ENCODE measurements at places on chromosomes 12 and 14.

GRCh38 chr14:73887318-73887616, 608 bp downstream of the ZNF410 start:
- no peak for DNase-seq

DNA sequence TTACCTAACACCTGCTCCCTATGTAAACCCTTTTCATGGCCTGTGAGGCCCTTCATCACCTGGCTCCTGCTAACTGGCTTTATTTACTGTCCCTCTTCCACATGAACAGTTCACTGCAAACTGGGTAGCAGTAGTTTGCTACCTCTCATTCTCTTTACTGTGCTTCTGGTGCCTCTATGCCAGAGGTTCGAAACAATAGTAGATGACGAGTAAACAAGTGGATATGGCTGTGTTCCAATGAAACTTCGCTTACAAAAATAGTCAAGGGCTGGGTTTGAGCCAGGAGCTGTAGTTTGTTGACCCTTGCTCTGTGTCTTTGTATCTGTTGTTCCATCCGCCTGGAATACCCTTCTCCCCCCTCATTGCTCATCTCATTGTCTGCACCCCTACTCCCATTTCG, 233.6 kb upstream of the RMST start:
- no peak for DNase-seq

DNA sequence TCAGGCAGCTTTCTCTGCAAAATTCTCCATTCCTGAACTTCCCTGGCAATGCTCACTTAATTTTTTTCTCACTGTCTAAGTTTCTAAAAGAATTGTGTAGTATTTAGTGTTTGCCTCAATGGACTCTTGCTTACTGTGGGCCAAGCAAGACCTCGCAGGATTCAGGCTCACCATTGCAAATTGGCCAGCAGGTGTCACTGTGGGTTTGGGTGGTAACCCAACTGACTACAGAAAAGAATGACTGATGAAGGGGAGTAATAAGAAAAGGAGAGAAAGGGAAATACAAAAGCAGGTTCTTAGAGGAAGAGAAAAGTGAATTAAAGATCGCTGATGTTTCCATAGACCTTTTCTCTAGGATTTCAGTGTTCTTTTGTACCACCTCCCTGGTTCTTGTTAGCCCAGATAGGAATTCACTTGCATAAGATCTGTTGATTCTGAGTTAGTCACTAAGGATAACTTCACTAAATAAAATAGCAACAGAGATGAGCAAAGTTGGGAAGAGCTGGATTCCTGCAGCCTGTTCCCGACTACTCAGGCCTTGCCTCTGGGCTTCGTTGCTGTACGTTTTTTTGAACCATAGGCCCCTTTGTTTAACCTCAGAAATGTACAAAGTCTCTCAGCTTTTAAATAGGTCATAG, 386.5 kb upstream of the DDHD1 start:
- DNase-seq: peak; percentile 59

DNA sequence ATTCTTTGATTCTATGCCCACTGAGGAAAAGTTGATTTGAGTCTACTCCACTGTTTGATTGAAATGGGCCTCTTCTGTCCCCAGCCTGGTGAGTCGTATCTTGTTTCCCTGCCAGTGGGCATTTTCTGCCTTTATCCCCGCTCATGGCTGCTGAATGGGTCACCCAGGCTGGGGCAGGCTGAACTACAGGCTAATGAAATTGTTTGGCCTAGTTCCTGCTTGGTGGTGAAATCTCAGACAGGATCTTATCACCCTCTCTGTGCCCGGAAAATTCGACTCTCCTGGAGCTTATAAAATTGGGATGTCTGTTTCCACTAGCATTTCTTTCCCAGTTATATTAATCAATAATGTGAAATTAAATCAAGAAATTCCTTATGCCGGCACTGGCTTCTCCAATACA, 65.0 kb downstream of the CHST11 start:
- no peak for DNase-seq

DNA sequence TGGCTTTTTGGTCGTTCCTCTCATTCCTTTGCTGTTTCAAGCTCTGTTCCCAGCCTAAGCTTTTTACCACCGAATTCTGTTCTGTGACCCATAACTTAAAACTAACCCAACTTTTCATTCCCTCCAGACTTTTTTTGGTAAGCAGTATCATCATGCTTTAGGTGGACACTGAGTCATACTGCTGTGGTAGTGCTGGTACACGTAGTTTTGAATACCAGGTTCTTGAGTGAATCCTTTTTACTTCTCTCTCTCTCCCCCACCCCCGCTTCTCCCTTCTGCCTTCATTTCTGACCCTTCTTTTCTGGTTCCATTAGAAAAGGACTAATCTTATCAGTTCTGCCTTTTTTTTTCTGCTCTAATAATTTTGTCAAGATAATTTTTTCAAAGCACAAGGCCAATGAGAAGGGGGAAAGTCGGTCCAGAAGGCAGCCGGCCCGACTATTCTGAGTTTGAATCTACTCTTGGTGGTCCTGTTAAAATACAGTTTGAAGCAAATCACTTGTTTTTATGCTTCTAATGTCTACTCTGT, 2.3 kb upstream of the MDM2 start:
- no peak for DNase-seq

- no peak for DNase-seq
These were observed 104.5 kb upstream of the FRMD6 start for GRCh38 chr14:51547260-51547659.

DNA sequence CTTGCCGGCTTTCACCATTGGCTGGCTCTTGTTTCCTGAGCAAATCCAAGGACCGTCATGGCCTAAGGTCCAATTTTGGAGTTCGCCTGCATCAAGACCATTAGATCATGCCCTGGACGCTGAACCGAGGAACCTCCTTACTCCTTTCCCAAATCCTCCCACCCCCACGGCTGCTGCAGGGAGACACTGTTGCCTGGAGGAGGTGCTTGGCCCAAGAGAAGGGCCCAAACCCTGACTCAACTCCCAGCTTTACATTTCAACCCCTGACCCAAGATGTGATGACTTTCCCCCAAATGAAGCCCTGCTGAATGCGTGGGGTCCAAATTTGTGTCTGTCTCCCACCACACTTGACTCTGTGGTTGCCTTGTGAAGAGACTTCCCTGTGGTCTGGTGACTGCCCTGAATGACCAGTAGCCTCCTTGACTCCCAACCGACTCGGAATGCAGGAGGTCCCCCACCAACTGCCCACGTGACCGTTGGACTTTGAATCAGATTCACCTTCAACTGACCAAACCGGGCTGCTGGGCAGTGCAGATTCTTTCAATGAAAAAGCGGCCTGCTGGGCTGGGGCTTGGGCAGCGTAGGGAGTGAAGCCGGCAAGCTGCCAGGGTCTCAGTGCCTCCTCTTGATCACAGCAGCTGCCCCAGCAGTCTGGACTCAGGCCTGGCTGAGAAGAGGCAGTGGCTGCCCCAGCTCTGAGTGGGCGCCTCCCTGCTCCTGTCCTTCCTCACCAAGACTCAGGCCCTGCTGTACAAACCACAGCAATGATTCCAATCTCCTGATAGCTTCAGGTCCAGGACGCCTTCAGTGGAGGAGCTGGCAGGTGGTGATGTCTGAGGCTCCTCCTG, 46.7 kb upstream of the OASL start:
- no peak for DNase-seq

GRCh38 chr12:93322784-93323183, 54.9 kb upstream of the NUDT4 start:
- no peak for DNase-seq

DNA sequence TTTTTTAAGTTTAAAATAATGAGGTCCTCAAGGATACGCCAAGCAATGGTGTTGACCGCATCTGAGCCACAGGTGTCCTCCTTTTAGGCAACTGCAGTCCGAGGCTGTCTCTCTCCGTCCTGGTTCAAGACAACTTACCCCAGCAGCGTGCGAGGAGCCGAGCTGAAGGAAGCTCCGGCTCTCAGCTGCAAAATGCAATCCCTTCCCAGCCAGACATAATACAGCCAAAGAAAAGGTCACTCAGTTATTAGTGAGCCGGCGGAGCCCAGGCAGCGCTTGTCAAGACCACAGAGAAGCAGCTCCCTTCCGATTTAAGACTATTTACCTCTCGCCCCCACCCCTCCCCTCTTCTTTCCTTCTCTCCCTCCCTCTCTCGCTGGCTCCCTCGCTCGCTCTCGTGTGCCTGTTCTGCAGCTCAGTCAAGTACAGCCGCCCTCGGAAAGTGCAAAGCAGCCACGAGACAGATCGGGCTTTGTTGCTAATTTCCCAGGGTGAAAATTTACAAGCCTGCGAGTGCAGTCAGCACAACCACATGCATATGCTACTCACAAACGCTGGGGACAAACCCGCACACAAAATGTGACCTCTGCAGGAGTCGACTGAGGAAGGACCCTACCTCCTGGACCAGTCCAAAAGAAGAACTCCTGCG, 363 bp upstream of the LMO3 start:
- DNase-seq: peak; percentile 62

DNA sequence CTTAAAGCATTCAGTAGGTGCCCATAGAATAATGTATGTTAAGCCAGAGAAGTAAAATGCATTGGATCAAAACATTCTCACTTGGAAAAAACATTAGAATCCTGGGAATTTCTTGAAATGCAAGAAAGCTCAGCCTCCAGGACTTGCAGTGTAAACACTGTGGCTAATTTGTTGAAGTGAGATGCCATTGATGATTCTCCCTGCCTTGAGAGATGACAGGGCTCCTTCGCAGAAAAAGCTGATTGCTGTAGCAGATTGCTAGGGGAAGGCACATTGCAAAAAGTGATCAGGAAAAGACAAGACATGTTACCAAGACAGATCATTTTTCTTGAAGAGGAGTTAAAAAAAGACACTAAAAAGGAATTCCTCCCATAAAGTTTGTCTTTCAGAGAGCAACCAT, 204.2 kb upstream of the HMGA2 start:
- no peak for DNase-seq

GRCh38 chr14:104112113-104112505, 26.3 kb upstream of the KIF26A start:
- no peak for DNase-seq

DNA sequence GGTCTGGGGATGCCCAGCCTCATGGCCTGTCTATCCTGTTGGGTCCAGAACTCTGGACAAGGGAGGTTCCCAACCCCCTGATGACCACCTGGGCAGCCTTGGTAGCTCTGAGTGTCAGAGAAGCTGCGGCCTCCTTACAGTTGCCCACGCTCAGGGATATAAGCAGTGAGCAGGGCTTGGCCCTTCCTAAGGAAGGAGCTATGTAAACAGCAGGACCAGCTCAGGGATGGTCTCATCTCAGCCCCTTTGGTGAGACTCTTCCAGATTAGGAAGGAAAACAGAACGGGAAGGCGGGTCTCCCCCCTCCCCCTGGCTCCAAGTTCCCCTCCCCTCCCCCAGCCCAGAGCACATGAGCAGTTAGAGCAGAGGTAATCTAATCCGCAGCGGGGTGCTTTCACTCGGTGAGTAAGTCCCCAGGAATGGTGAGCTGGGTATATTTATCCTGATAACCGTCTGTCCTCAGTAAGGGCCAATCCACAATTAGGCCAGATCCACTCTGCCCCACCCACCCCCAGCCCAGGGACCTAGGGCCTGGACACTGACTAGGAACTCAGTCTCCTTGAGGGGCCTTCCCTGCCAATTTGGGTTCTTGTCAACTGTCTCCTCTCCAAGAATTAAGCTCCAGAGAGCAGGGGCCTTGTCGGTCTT, 29.5 kb upstream of the RPLP0 start:
- DNase-seq: no peak

DNA sequence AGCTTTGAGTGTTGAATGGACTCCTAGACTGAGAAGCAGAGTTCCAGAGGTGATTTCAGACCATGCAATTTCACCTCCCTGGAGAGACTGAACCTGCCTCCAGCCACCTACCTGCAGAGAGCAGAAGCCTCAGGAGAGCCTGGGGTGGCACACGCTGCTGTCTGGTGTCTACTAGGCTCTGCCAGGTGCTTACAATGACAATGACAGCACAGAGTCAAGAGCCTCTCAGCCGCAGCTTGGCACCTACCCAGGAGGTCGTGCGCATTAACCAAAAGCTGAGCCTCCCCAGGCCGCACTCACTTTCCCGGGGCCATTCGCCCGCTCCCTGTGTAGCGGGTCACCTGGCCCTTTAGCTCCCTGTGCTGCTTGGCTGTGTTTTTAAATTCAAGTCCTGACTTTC, 63.2 kb downstream of the TESC start:
- DNase-seq: no peak

DNA sequence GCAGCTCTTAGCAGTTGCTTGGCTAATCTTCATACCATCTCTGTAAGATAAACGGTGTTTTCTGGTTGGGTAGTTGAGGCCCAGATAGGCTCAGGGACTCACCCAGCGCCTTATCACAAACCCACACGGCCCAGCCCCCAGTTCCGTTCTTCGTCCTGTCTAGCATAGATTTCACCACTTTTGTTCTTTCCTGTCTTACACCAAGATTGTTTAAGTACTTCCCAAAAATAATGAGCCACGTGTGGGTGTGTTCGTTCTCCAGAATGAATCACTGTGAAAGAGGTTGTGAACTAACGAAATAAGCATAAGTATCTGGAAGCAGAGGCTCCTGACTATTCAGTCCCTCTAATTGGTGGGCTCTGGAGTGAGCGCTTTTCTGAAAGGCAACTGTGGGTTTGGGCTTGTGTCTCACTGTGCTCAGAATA, 21.4 kb downstream of the ACVR1B start:
- no peak for DNase-seq

DNA sequence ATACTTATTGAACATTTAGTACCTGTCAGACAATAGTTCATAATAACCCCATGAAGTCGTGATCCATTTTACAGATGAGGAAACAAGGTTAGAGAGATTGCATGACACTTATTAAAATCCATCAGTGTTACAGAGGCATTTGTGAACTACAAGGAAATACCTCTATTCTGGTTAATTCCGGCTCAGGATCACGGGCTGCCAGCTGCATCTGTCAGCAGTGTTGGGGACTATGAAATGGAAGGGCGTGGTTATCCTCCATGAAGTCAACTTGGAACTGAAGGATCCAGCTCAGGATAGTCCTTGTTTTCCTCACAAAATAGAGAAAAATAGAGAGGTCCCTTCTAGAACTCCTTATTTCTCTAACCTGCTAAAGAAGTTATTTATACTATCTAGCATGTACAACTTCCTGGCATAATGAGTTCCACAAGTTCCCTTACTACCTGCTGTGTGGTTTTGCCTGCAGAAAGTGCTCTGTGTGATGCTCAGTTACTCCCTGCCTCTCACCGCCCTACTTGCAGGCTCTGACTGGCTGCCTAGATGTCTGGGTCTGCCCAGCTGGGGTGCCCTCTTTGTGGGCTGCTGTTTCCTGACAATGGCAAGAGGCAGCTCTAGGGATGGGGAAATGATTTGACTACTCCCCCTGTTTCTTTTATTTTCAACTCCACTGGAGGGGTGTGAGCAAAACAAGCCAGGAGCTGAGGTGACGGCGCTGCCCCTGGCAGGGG, 36.8 kb downstream of the PLXNC1 start:
- DNase-seq: no peak
